ENCODE measurements at places on chromosomes 3 and 15.

DNA sequence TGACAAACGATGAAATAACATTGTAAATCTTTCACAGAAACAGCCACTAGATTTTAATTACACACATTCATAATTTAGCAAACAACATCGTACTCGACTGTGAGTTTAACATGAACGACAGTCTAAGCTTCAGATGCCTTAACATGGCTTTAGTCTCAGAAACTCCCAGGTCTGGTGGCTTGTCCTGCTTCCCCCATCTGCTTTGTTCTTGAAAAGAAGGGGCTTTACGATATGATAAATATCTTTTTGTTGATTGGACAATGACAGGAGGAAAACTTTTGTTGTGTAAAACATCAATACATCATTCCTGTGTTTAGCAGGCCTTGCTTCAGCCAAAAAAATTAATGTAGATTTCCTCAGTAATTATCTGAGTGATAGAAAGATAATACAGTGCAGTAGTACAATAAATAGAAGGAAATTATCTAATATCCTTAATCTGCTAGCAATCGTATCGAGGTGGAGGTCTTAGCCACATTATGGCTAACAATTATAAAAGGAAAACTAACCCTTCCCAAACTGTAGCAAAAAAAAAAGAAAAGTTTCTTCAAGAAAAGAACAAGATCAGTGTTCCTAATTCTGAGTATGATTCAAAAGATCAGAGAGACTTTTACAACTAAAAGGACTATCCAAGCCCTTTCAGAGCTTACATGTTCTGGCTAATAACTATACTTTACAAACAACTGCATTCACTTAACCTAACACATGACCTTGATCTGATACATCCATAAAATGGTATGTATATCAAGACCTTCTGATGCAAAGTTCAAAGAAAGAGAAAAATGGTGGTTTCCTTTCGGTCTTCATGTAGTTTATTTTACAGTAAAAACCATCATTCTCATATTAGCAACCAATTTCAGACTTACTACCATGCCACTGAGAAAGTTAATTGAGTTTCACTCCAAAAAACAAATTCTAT is 535.7 kb downstream of the FOXP1 start:
- no peak for DNase-seq

DNA sequence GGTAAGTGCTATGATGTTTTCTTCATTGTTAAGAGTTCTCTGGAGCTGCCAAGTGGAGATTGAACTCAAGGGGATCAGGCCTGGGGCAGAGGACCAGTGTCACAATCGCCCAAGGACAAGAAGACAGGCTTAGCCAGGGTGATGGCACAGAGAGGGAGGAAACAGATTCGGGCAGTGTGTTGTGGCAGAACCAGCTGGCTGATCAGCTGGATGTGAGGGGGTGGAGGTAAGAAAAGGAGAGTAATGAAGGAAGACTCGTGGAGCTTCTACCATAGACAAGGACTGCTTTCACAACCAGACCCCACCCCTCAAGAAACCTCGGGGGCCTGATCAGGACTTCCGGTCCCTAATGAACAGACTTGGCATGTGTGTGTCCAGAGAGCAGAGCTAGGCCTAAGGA is 60.9 kb upstream of the LINGO1 start:
- no peak for DNase-seq

DNA sequence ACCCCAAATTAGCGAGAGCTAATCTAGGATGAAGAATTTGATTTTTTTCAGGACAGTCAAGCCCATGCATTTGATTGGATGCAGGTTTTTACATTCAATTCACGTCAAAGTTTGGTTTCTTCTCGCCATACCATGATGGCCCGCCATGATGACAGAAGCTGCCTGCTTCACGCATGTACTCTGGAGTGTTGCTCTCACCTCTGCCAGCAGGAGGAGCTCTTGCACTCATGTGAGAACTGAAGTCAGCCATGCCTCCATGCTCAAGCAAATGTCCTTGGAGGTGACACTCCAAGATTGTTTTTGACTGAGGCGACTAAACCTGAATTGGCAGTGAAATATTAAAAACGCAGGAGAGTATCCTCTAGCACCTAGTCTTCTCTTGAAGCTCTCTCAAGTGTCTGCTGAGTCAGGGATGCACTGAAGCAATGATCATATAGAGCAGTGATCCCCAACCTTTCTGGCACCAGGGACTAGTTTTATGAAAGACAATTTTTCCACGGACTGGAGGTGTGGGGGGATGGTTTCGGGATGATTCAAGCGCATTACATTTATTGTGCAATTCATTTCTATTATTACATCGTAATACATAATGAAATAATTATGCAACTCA is 120.9 kb downstream of the SAMMSON start:
- DNase-seq: peak; percentile 48

DNA sequence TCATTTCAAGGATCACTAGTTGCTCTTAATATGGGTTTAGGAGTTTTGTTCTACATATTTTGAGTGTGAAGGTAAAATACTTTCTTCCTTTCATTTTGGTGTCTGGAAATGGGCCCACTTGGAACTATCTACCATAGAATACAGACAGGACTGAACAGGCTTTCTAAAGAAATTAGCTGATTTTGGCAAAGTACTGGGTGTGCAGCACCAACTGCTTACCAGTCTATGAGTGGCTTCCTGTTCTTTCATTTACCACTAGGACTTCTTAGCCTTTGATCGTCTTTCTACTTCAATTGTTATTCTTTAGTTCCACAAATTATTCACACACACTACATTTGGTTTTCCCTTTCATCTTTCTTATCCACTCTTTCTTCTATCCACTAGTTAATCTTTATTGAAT is 1196.3 kb downstream of the ROBO1 start:
- no peak for DNase-seq

- DNase-seq: no peak
Observed at GRCh38 chr15:51874751-51875644, 45.5 kb downstream of the TMOD3 start.

DNA sequence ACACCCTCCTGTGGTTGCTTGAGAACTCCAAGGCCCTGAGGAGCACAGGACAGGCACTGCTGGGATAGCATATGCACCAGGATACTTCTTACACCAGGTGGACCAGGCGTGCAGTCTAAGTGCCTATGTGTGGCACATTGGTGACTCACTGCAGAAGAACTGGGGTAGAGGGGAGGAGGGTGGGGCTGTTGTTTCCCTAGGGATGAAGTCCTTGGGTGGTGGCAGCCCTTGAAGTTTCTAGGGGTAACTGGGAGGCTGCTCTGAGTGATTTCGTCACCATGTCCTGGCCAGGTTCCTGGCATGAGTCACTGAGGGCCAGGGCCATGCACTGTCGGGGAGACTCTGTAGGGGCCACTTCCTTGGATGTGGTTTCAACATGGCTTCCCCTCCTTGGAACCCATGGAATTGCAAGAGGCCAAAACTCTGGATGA is 15.9 kb downstream of the MYZAP start:
- DNase-seq: no peak

DNA sequence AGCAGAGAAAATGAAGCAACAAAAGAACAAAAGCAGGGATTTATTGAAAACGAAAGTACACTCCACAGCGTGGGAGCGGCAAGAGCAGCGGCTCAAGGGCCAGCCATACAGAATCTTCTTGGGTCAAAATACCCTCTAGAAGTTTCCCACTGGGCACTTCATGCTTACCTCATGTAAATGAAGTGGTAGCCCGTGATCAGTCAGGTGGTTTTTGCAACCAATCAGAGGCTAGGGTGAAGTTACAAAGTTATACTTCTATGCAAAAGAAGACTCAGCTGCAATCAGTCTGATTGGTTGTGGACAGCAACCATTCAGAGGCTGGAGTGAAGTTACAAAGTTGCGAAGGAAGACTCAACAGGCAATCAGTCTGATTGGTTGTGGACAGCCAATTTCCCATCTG is 37.8 kb upstream of the TRH start:
- DNase-seq: no peak

DNA sequence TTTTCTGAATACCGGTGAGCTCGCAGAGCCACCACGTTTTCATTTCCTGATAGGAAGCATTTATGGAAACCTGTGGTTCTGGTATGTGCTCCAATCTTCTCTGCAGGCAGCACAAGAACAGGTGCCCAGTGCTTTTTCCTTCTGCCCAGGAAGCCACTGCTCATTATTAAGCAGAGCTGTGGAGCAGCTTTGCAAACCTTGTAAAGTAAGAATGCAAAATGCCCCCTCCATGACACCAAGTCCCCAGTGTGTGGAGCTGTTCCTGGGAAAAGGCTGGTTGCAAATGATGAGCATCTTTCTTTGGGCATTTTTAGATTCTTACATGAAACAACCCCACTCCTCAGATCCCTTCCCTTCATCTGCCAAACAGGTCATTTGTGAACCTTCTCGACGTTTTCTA is 65.7 kb upstream of the MRPL3 start:
- no peak for DNase-seq

DNA sequence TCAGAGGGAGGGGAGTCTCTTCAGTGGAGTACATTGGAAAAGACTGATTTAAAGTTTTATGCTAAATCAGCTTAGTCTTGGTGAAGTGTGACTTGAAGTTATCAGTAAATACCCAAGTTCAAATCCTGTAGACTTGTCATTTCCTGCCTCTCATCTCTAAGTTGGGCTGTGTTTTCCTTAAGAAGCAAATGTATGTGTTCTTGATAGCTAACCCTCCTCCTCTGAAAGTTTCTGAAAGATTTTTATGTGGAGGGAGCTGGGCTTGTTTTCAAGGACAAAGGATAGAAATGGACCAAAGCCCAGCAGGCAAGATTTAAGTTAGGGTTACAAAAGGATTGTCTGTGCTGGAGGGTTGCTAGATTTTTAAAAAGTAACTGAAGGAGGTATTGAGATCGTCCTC is 4.2 kb downstream of the MAPKBP1 start:
- DNase-seq: no peak

Measured in stimulated activated CD8-positive, alpha-beta memory T cell treated with anti-CD3 and anti-CD28 coated beads, Interleukin-4, amount 100 ng/mL, for 24 hours (primary cell).